ENCODE measurements at places on chromosomes 12 and 14.

DNA sequence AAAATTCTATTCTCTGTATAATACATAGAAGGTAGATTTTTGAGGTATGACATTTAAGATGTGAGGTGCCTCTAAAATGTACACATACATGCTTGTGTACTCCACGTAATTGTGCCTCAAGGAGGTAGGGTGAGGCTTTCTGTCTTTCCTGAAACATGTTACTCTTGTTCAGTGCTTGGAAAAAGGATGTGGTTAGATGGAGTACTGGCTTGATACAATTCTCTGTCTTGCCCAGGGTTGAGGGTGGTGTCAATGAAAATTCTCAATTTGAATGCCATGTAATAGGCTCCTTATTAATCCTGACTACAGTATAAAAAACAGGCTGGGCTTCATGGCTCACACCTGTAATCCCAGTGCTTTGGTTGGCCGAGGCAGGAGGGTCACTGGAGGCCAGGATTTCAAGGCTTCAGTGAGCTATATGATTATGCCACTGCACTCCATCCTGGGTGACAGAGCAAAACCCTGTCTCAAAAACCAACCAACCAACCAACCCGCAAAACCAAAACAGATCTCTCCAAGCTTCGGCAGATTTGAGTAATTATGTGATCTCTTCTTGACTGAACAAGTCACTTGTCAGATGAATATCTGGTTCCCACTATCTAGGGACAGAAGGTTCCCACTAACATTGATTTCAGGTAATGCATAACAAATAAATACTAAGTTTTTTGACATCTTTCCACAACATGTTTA is 41.6 kb downstream of the RCOR1 start:
- DNase-seq: no peak

GRCh38 chr12:71201136-71201679 is 43.4 kb upstream of the TSPAN8 start:
- DNase-seq: no peak

GRCh38 chr14:52950898-52951680 is at the start of gene FERMT2:
FERMT2 (minus strand) TSS chr14:52951050; CDS start chr14:52950568, 482 bp downstream.
- DNase-seq: no peak

DNA sequence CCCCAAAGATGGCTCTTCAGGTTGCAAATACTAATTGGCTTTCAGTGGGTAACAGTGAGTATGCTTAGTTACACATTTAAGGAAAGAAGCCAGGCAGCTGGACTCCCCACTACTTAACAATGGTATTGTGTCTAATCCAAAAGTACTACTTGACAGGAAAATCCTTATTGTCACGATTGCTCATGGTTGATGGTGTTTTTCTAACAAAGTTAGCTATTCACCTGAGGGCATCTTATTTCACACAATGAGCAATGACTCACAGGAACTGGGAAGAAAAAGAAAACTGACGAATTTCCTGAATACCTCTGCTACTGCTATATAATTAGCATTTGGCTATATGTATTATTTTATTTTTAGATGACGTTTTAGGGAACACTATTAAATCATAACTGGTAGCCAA is 33.4 kb upstream of the ALG10 start:
- DNase-seq: peak; percentile 41

DNA sequence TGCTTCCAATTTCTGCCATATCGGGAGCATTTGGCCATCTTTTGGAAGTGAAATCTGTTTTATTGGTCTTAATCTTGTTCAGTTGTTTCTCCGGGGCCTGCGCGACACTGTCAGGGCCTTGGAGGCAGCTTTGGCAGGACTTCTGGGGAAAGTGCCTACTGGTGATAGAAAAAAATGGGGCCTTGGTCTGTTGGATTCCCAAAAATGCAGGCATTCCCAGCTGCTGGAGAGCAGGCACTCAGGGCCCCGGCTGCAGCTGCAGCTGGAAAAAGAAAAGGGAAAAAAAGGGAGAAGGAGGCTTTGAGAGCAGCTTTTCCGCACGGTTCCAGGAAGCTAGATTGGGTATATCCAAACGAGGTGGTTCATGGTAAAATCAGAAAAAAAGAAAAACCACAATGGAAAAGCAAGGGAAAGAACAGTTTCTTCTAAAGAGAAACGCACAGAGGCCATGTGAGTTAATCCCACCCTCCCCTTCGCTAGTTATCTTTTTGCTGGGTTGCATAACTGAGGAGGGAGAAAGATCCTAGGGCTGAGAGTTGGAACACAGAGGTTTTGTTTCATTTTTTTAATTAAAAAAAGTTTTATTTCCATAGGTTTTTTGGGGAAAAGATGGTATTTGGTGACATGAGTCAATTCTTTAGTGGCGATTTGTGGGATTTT is 134.7 kb upstream of the RFLNA start:
- DNase-seq: no peak

- DNase-seq: no peak
Observed at GRCh38 chr14:58659846-58660245, 22.1 kb downstream of the DACT1 start.

DNA sequence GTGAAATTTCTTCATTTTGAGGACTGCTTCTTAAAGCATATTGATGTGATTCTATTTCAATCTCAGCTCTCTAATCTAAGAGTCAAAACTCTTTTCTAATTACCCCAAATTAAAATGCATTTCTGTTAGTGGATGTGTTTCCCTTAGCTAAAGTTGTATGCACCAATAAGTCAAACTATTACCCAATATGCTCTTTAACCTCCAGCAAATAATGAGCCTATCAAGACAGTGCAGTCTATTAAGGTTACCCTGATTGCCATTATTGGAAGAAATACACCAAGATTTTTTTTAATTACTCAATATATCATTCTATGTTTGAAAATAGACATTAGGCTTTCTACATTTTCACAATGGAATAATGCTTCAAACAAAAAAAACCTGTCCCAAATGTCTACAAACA is 310.0 kb downstream of the BTG1 start:
- no peak for DNase-seq

- no peak for DNase-seq
Observed at GRCh38 chr14:34372786-34373185, 89.3 kb downstream of the SPTSSA start.

GRCh38 chr12:105585107-105585506 is 254.6 kb downstream of the C12orf75 start:
- no peak for DNase-seq

DNA sequence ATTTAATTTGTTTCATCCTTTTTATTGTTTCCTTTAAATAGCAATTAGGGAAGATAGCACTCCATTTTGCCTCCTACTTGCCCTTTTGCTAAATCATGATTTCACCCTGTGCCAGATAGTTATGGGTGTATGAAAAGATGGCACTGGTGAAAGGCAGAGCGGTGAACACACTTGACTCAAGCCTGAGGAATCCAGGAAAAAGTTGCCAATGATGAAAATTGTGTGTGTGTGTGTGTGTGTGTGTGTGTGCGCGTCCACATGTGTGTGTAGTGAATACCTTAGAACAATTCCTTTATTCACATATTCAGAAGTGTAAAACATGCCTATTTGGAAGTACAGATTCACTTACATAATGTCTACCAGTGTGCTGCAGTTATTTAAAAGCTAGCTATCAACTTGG is 123.8 kb downstream of the PTCSC3 start:
- no peak for DNase-seq

DNA sequence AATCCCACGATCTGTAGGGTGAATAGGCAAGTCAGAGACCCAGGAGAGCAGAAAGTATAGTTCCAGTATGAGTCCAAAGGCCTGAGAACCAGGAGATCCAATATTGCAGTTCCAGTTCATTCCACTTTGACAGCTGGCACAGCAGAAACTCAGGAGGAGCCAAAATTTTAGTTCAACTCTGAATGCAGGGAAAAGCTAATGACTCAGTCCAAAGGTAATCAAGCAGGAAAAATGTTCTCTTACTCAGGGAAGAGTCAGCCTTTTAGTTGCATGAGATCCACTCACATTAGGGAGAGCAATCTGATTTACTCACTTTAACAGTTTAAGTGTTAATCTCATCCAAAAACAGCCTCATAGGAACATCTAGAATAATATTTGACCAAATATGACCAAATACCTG is 130.2 kb upstream of the LRFN5 start:
- DNase-seq: peak; percentile 20

GRCh38 chr12:131085816-131086591 is 132.3 kb downstream of the ADGRD1 start:
- no peak for DNase-seq

DNA sequence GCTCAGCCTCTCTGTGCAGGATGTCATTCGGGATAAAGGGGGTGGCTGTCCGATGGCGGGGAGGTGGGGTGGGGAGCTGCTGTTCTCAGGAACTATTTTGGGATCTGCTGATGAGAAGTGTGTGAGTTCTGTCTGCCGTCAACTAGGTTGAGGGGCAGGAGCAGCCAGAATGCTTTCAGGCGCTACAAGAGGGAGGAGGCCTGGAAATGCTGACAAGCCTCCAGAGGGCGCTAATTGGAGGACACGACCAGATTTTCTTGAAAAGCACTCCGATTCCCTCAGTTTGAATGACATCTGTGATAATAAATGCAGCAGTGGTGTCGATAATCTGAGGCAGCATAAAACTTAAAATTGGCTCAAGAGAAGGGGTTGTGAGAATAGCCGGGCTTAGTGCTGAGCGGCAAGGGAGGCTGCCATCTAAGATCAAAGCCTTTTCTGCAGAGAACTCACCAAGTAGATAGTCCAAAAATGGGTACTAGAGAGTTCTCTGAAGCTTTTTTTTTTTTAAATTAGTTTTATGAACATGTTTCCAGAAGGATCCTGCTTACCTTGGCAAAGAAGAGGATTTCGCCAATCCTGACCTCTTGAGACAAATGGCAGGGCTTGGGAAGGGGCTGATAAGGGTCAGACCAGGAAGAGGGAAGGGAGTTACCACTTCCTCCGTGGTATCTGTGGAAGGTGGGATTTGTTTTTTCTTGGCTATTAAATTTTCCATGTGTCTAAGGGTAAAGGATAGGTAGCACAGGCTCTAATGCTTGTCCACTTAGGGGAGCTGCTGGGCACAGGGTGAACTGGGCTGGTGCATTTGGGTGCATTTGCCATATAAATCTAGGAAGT is 94.4 kb downstream of the CRACR2A start:
- DNase-seq: no peak

GRCh38 chr14:25759256-25759655 is 709.3 kb upstream of the STXBP6 start:
- no peak for DNase-seq

GRCh38 chr12:1668833-1669543 is 21.9 kb upstream of the ADIPOR2 start:
- no peak for DNase-seq

GRCh38 chr14:23009483-23009938 is 432 bp downstream of the C14orf93 start:
- no peak for DNase-seq

GRCh38 chr14:57008534-57008933 is 198.3 kb upstream of the OTX2 start:
- DNase-seq: no peak

DNA sequence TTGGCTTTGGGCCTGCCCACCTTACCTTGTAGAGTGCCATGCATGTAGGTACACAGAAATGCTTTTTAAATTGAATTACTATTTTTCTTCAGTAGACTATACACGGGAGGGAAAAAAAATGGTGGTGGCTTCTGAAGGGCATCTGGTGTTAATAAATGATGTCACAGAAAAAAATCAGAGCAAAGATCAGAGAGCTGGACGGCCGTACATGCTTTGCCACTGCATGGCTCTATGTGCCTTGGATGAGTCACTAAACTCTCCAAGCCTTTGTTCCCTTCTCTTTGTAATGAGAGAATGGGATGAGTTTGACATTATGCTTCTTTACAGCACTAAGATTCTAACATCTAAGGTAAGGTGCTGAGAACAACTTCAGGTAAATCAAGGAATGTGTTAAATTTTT is 376.4 kb upstream of the DDHD1 start:
- no peak for DNase-seq

GRCh38 chr12:4446335-4446734 is 720 bp upstream of the FGF6 start:
- no peak for DNase-seq

DNA sequence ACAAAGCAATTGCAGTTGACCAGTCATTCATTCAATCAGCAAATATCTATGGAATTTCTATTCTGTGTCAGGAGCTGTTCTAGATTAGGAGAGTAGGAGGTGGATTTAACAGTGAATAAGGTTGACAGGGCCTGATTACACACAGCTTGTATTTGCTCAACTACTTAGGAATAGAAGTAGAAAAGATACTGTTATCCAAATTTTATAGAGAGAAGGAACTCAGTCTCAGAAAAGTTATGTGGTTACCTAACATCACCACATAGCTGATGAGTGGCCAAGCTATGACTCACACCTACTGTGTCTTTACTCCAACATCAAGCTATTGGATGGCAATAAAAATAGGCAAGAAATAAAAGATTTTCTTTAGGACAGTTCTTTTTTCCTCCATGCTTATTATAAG is 374.8 kb downstream of the RMST start:
- DNase-seq: peak; percentile 41

GRCh38 chr12:92928421-92928961 is 604 bp downstream of the EEA1 start:
- no peak for DNase-seq

DNA sequence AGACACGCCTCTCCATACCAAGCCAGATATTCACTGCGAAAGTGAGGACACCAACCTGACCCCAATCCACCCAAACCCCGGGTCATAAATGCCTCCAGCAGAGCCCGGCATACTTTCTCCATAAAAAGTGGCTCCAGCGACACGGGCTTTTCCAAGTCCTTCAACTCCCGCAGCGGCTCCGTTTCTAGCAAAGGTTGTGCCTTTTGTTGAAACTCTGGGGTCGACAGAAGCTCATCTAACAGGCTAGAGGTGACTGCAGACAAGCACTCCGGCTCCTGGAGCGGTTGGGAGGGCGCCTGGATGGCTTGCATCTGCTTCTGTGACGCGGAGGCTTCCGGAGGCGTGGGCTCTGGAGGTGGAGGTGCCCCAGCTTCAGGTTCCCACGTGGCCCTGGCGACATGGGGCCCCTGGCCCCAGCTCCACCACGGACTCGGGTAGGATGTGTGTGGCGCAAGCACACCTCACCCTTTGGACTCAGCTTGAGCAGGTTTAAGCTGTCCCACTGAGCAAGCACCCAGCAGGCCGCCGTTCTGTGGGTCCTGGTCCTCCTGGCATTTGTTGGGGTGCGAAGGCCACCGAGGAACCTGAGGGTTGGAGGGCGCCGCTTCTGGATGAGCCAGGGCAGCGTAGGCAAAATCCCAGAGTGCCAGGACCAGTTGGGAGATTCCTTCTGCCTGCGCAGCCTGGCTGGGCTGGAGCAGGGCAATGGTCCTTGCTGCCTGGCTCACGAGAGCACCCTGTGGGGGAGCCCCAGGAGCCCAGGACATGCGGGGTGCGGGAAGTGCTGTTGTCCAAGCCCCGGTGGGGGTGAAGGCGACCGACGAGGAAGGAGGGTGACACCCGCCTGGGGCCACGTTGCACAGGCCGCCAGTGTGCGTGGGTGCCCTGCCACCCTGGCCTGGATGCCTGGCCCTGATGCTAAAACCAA is 186.3 kb downstream of the ALG10 start:
- DNase-seq: no peak

GRCh38 chr14:95130549-95130948 is 26.8 kb downstream of the DICER1 start:
- DNase-seq: no peak
